ENCODE measurements at places on chromosomes 6 and 20.

DNA sequence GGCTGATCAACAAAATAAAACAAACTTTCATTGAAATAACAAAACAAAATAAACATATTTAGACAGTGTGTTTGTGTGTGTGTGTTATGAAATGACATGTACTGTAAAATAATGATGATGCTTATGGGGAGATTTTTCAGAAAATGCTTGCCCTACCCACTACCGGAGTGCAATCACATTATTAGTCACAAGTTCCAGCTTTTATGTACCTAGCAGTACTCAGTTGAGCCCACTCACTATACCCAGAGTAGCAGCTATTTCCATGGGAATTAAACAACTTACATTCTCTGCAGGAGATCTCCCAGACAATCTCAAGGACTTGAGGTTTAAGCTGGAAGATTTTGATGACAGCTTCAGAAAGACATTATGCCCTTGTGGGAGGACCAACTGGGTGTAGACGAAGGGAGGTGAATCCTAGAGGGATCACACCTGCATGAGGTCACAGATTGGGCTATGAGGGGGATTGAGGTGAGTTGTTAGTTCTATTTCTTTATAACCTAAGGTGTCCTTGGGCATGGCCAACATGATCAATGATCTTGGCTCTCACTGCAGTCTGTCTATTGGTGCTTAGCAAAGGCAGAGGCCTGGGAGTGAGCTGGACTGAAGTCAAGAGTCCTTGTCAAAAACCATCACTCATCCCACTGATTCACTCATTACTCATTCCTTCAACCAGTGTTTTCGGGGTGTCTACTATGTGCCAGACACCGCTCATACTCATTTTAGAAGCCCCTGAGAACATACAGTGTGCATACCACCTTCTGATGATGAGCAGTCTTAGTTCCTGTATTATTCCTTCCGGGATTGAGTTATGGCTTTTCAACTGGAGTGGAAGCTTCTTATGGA, 6.7 kb upstream of the CLIC5 start:
- no peak for DNase-seq

GRCh38 chr6:151191527-151191926, 48.2 kb upstream of the AKAP12 start:
- DNase-seq, result peak; percentile 93

DNA sequence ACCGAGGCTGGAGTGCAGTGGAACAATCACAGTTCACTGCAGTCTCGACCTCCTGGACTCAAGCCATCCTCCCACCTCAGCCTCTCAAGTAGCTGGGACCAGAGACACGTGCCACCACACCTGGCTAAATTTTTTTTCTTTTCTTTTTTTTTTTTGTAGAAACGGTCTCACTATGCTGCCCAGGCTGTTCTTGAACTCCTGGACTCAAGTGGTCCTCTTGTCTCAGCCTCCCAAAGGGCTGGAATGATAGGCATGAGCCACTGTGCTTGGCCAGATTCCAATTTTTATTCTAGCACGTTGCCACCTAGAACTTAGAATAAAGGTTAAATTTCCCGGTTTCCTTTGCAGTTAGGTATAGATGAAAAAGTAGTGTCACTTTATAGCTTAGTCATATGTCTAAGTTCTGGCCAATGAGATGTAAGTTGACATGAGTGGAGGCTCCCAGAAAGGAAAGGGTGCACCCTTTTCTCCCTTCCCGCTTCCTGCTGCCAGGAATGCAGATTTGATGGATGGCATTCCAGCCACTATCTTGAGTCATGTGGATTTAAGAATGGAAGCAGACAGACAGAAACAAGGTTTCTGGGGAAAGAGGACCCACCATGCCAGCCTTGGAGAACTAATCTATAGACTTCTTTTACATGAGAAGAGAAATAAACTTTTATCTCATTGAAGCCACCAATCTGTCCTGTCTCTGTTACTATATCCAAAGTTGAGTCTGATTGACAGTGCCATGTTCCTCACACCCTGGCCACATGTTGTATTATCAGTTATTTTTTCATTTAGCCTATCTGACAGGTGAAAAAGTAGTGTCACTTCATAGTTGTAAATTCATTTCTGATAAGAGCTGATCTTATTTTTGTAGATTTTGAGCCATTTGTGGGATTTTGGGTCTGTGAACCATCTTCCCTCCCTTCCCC, 60.6 kb upstream of the NCOA3 start:
- DNase-seq, result no peak

- no peak for DNase-seq
These were observed 1.7 kb downstream of the SNHG17 start for GRCh38 chr20:38433304-38433972.

- DNase-seq, result no peak
These were observed 44.9 kb downstream of the KCTD20 start for GRCh38 chr6:36487698-36488097.

DNA sequence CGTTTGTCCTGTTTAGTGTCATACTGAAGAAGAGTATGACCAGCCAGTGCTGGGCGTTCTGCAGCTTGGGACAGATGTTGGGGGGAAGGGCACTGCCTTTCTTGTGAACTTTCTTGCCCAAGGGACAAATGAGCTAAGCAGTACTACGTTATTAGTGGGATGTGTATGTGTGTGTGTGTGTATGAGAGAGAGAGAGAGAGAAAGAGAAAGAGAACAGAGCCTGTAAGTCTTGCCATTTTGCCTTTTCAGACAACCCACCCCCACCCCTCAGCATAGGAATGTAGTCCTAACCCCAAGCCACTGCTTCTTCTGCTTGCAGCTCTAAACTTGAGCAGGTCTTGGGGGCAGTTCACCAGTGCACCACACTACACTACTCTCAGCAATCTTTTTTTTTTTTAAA, 45.5 kb downstream of the E2F3 start:
- no peak for DNase-seq

- no peak for DNase-seq
These were observed 9.7 kb upstream of the GCNT2 start for GRCh38 chr6:10511477-10511876.

GRCh38 chr20:41222703-41223102, 85.4 kb downstream of the PLCG1 start:
- DNase-seq, result no peak

DNA sequence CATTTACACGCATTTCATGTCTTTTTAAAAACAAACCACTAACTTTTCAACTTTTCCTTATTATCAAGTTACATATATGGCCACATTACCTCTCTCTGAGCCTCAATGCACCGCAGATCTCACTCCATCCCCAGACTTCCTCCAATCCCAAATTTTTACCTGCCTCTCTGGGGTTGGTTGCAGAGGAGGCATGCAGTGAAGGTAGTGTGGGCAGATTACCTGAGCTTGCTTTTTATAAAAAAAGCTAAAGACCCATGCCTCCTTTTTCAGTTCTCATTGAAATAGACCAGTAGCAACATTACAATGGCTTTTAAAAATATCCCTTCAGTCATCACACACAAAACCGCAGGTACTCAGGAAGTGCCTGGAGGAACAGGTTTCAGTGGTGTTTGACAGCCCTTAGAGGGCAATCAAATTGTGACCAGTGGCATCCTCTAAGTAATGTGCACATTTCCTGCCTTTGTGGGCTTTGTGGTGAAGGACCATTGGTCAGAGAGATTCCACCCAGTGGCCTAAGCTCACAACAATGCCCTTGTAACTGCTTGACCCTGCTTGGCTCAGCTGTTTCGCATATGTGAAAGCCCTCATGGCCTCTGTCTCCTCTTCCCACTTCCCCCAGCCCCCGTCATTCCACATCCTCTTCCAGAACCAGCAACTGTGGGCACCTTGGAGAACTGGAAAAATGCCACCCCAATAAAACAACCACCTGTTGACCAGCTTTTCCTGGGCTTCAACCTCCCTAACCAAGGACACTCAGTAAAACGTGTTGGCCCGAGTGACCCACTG, 30.2 kb upstream of the IL17A start:
- DNase-seq, result no peak

GRCh38 chr6:34521463-34522285, 34.5 kb downstream of the SPDEF start:
- no peak for DNase-seq

DNA sequence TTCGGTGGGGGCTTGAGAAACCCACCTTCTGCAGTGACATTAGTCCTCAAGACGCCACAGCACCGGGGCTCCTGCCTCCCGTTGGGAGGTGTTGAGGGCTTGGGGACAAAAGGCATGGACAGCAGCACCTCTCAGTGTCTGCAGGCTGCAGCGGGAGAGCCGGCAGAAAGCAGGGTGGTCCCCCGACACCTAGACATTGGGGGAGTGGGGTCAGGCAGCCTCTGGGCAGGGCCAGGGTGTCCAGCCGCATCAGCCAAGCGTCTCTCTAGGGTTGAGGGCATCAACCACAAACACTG, 264.7 kb downstream of the TAF4 start:
- DNase-seq, result no peak

- DNase-seq, result no peak
These were observed 29.3 kb upstream of the TXNDC5 start for GRCh38 chr6:7939864-7940228.

GRCh38 chr6:135358251-135358821, 139.2 kb downstream of the AHI1 start:
- DNase-seq, result no peak

DNA sequence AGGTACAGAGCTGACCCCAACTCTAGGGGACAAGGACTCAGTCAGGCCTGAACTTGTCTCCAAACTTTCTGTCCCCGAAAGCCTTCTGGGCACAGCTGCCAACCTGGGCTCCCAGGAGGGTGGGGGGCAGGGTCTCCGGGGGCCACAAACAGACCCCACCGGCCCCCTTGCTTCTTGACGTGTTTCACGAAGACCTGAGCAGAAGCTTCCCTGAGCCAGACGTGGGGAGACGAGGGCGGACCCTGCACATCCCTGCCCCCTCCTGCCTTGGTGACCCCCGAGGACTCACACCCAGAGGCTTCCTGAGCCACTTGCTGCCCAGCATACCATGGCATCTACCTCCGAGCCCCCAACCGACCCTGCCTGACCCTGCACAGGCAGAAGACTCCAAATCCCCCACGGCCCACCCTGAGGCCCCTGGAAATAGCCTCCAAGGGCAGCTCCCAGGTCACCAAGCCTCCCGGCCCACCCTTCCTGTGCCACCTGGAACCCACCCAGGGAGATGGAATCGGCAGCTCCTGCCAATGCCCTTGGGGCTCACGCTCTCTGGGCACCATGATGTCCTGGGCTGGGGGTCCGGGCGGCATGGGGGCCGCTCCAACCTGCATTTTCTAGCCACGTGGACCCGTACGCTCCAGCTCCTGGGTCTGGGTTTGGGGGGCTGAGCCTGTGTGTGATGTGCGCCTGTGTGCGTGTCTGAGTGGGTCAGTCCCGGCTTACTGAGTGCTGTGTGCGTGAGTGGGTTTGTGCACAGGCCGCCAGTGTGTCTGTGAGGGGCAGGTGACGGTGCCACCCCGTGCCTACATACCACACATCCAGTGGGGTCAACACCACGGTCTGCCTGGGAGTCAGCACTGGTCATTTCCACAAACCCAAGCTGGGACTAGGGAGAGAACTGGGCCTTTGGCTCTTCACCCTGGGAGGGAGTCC, 2.5 kb upstream of the PTK6 start:
- DNase-seq, result no peak

DNA sequence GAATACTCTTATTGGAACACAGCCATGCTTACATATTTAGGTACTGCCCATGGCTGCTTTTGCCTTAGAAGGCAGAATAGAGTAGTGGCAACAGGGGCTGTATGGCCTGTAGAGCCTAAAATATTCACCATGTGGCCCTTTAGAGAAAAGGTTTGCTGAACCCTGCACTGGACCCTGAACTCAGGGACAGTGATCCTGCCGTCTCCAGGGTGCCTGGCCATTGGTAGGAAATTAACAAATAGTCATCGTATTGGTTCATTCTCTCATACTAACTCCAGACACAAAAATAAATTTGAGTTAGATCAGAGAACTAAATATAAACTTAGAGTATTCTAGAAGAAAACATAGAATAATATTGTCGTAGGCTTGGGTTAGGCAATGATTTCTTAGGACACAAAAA, 181.4 kb downstream of the BCAS1 start:
- no peak for DNase-seq

DNA sequence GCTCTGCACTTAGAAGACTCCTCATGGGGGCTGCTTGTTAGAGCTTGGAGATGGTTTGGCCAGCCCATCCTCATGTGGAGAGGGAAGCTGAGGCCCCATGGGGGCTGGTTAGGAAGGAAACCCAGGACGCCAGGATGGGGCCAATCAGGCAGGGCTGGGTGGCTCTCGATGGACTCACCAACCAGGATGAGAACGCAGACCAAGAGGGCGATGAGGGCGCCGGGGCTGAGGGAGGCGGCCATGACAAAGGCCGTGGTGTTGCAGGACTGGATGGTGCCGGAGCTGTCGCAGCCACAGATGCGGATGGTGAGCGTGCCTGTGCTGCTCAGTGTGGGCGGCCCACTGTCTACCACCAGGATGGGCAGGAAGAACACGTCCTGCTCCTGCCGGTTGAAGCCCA, 59.7 kb downstream of the CD40 start:
- DNase-seq, result no peak

DNA sequence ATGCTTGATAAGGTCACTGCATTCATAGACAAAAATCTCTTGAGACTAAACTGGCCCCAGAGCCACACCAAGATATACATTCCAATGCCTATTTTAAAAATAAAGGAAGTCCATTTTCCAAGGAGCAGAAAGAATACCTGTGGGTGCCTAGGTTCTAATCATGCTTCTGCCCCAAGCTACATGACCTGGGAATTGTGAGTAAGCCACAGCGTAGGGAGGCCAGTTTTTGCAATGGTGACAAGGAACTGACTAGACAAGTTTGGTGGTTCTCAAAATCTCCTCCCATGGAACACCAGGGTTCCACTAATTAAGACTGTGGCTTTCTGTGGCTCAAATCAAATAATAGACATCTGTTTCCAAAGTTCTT, 83.3 kb downstream of the GMDS start:
- DNase-seq, result no peak

DNA sequence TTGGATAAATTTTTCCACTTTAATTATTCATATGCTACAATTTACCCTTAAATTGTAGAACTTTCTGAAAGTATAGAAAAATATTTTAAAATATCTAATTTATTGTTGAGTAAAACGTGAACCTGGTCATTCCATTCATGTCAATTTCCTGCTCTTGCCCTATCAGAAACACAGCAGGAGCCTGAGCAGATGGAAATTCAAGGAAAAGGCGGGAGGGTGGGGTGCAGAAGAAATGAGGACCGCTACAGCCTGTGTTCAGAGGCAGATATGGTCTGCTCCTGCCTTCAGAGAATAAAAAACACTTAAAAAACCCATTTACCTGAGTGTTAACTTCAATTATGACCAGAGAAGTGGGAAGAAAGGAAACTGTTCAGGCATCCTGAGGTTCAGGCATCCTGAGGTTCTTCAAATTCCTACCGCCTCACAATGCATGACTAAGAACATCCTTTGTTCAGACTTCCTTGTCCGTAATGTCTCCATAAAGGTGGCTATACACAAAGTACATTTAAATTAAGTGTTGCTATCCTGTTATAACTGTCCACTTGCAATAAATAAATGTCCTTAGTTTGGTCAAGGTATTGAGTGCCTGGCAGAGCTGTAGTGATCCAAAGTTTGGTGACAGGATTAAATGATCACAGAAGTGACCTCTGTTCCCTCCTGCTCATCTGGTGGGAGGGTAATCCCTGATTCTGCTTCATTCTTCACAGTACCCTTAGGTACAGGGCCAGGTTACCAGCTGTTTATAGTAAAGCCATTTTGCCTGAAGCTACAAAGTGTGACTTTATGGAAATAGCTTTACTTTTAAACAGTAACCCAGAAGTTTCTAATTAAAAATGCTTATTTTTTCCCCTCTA, 109.1 kb downstream of the MAN1A1 start:
- DNase-seq, result no peak
